ENCODE measurements at places on chromosomes 7 and 10.

- no peak for DNase-seq
Observed at GRCh38 chr10:69866688-69867461, 65.2 kb downstream of the COL13A1 start.

DNA sequence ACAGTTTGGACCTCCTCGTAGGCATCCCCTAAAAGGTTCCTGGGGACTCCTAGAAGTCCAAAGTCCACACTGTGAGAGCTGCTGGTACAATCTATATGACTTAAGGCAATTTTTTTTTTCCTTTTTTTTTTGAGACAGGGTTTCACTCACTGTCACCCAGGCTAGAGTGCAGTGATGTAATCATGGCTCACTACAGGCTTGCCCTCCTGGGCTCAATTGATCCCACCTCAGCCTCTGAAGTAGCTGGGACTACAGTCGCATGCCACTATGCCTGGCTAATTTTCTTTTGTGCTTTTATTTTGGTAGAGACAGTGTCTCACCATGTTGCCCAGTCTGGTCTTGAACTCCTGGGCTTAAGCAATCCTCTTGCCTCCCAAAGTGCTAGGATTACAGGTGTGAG, 4.6 kb upstream of the SPOCK2 start:
- no peak for DNase-seq

DNA sequence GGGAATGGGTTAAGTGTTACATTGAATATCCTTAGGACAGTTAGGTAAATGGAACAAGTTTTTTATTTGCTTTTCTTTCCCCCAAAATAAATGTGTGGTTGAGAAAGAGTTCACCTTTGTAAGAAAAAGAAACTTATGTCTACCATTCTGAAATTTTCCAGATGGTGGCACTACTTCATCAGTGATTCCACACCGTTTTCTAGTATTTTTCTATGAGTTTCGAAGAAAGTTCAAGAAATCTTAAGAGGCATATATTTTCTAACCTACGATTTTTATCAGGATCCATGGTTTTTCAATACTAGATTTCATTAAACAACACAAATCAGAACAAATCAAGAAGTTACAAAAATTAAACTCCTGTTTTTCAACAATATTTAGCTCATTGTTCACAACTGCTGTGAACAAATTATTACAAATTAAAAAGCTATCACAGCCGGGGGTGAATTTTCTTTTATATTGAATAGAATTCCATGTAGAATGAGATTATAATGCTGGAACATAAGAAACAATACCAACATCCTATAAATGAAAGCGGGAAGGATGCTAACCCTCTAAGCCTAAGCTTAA, 163.1 kb upstream of the NPVF start:
- DNase-seq: no peak

DNA sequence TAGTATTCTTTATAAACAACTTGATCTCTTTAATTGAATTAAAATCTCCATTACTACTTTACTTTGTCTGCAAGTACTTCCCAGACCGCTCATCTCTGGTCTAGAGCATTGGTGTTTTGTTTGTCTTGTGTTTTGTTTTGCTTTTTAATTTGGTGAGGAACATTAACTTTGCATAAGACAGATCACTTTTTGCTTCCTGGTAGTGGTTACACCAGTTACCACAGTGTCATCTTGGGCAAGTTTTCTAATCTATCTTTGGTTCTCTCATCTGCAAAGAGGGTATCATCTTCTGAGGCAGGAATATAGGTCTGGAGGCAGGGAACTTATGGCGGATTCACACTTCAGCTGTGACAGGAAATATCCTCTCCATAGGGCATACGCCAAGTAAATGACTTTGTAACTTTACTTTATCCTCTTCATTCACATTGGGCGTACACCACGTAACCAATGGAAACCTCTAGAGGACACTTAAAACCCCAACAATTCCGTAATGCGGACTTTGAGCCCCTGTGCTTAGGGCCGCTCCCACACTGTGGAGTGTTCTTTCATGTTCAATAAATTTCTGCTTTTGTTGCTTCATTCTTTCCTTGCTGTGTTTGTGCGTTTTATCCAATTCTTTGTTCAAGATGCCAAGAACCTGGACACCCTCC, 83.2 kb upstream of the JAZF1 start:
- DNase-seq: no peak

- DNase-seq: no peak
Observed at GRCh38 chr10:34904191-34904590, 89.1 kb upstream of the PARD3 start.

GRCh38 chr10:49285232-49285631, 13.7 kb upstream of the C10orf71 start:
- DNase-seq: no peak

DNA sequence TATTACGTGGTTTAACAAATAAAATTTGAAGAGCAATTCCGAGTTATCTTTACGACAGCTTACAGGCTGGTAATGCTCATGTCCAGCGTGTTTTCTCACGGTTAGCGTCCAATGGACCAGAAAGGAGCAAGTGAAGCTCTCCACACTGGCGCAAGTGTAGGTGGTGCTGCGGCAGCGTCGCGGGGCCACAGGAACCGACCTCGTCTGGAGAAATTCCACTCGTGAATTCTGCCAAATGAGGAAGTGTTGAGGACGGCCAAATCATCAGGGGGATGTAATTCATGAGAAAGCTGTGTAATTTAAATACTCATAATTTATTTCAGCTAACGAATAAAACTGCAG, 350 bp upstream of the ZNF37A start:
- no peak for DNase-seq

DNA sequence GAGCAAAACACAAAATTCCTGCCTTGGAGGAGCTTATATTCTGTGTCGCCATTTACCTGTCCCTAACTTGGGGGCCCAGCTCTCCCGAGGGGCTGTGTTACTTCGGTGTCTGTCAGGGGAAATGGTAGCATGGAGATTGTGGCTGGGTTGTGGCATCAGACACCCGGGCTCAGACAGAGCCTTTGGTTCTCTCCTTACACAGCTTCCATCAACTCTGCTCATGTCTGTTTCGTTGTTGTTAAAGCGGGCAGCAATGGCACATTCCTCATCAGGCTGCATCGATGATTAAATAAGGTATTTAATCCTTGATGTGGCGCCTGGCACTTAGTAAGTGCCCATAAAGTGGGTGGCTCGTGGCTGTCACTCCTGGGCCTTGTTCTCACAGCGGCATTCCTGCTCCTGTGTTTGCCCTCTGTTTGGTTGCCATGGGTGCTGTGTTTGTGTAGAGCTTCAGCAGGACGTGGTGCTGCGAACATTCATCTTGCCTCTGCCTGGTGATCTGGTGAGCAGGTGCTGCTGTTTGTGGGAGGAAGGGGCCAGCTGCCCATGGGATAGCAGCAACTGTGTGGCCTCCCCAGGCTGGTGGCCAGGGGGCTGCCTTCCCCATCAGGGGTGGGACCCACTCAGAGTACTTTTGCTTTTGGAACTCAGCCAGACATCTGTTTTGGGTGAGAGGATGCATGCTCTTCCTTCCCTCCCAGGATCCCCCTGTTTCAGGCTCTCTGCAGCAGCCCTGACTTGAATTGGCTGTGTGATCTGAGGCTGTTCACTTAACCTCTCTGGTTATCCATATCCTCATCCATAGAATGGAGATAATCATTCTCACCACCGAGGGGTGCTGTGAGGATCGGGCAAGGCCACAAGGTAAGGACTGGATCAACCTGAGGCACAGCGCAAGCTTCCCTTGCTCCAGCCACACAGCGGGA, 207.2 kb upstream of the SVIL start:
- no peak for DNase-seq

DNA sequence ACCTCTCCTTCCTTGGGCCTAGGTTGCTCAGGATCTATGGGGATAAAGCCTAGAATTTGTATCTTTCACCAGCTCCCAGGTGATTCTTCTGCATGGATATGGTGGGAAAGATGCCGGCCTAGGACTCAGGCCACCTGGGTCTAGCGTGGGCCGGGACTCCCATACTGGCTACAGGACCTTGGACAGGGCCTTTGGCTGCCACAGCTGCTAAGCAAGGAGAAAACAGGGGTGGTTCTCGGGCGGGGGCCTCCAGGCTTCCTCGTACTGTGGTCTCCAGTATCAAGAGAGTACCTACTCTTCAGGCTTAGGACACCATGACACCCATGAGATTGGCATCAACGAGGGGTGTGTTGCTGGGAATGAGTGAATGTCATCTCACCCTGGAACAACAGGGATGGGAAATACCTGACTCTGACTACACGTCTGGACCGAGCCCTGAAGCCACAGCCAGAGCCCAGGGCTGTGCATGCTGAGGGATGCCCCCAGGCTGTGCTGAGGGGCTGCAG, 120.3 kb upstream of the ADAM12 start:
- no peak for DNase-seq

- DNase-seq: no peak
Observed at GRCh38 chr7:43632746-43633145, 49.8 kb downstream of the STK17A start.

DNA sequence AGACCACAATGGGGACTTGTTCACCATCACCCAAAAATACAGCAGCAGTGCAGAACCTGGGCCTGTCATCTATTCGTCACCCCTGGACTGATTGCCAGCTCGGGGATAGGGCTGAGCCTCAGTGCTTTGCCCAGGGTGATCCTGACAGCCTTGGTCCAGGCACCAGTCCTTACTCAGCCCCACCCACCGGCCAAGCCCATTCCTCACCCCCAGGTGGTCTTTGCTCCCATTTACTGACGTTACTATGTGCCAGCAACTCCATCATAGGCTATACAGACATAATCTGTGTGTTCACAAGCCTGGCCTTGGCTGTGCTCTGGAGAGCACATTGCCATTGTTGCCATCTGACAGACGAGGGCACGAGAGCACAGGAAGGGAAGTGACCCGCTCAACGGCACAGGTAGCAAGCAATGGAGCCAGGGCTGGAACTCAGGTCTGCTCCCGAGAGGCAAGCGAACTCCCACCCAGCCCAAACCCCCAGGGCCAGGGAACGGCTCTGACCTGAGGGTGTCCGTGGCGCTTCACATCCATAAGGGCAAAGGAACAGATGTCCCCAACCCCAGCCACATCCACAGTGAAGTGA, 6.8 kb downstream of the ATG9B start:
- no peak for DNase-seq

GRCh38 chr10:75620356-75620755, 188.9 kb downstream of the LRMDA start:
- DNase-seq: no peak

GRCh38 chr10:6667679-6668270, 87.7 kb upstream of the PRKCQ start:
- DNase-seq: no peak

- no peak for DNase-seq
Observed at GRCh38 chr10:71138166-71138830, 74.1 kb upstream of the UNC5B start.

GRCh38 chr7:151091431-151091830, 5.2 kb downstream of the AGAP3 start:
- DNase-seq: no peak

- no peak for DNase-seq
Observed at GRCh38 chr7:122438492-122438891, 133.9 kb upstream of the FEZF1 start.

All from stimulated activated CD8-positive, alpha-beta memory T cell treated with anti-CD3 and anti-CD28 coated beads, Interleukin-2, amount 100 ng/mL, for 1 hour (primary cell).